ENCODE measurements at places on chromosomes 4 and X.

- DNase-seq: no peak
Measured at GRCh38 chr4:2059726-2060602, 837 bp downstream of the NAT8L start.

DNA sequence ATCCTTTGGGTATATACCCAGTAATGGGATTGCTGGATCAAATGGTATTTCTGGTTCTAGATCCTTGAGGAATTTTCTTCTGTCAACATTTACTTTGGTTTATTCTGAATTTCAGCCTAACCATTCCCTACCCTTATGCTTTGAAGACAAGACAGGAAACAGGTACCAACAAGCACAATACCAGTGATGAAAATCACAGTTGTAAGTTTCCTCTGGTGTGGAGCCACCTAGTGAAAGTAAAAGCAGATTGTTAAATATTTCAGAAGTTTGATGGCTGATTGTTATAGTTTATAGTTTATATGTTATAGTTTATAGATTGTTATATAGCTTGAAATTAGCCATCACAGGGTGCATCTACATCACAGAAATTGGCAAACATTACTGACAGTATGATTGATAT, 104.5 kb upstream of the AGA start:
- DNase-seq: no peak

- no peak for DNase-seq
Measured at GRCh38 chr4:13329340-13329850, 154.7 kb downstream of the RAB28 start.

DNA sequence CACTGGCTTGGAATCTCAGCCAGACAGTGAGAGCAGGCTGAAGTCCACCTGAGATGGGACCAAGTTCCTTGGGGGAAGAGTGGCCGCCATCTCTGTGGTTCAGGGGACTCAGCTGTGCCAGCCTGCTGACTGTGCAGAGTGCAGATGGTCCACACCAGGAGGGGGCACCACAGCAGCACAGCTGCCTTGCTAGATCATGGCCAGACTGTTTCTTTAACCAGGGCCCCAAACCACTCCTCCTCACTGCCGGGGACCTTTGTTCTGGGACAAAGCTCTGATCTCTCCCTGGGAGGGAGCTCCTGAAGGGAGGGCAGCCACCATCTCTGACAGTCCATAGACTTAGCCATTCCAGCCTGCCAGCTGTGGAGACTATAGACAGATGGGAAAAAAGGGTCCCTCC, 2189.6 kb downstream of the PCDH7 start:
- no peak for DNase-seq

- DNase-seq: no peak
Measured at GRCh38 chr4:36224972-36225903, 19.1 kb downstream of the ARAP2 start.

DNA sequence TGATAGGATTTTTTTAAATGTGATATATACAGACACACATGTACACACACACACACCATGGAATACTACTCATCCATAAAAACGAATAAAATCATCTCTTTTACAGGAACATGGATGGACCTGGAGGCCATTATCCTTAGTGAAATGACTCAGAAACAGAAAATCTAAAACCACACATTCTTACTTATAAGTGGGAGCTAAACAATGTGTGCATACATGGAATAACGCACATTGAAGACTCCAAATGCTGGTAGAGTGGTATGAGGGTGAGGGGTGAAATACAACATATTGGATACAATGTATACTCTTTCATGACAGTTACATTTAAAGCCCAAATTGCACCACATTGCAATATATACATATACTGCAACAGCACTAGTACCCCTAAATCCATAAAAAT, 120.2 kb upstream of the ADGRL3 start:
- no peak for DNase-seq

DNA sequence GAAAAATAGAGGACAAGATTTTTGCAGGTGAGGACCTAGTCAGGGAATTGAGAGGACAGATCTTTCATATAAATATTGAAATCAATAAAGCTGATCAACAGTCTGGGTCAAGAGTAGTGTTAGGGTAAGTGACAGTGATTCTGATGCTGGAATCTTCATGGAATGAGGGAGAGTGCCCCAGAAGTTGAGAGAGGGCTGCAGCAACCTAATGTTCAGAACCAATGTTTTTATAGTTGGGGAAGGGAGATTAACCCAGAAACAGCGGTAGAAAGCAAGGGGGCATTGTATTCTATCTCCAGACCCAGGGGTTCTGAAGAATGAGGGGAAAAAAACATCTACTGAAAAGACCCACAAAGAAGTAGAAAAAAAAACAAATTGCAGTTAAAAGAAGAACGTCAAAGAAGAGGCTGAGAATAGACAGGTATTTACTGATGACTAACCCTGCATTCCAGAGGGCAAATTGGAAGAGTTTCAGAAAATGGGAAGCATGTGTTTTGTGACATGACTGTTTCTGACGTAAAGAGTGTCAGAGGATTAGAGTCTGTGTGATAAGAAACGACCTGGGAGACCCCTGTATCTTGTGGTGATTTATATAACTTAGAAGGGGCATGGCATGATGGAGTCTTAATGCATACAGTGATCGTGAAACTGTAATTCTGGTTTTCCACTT, 819.6 kb upstream of the EPHA5 start:
- DNase-seq: no peak

DNA sequence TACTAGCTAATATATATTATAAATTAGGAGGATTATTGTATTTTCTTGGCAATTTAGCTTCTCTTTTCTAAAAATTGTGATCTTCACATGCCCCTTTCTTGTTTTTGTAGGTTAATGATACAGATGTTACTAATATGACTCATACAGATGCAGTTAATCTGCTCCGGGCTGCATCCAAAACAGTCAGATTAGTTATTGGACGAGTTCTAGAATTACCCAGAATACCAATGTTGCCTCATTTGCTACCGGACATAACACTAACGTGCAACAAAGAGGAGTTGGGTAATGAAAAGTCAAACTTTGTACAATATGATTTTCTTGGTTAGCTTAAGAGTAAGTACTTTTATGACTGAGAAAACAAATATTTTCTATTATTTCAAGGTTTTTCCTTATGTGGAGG, 74.1 kb downstream of the SLC10A6 start:
- DNase-seq: no peak

GRCh38 chr4:48943387-48943786, 36.8 kb upstream of the OCIAD2 start:
- no peak for DNase-seq

DNA sequence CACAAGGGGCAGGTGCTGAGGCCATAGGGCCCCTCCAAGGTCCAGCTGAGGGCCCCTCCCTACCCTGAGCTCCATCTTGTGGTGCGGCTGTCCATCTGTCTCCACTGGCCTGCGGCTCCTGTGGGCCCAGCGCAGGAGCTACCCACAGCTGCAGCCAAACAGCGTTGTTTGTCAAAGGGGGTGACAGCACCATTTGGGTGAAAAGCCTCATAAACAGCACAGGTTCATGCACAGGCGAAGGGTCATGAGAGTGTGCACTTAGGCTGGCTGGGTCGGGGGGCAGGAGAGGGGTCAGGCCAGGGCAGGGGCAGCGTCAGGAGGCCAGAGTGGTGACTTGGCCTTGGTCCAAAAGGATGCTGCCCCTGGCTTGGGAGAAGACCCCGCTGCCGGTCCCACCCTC, 32.3 kb downstream of the BLOC1S4 start:
- DNase-seq: no peak

- DNase-seq: no peak
Measured at GRCh38 chr4:29540439-29541102, 1179.6 kb upstream of the PCDH7 start.

- DNase-seq: no peak
Measured at GRCh38 chr4:143736861-143737260, 36.4 kb upstream of the FREM3 start.

GRCh38 chrX:285076-285677, 4.0 kb downstream of the PLCXD1 start:
- no peak for DNase-seq

DNA sequence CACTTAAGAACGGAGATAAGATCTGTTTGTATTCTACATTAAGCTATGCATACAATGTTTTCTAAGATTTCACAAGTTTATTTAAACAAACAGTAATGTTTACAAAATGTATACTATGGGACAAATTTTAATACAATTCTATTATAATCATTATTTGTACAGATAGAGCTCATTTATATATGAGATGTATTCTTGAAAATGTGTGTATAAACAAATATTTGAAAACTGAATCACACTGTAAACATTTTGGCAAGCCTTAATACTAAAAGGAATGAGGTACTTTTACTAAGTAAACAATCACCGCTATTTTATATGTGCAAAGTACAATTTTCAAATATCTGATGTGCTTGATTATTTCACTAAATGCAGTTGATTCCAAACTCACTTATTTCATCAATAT, 119.2 kb upstream of the MAB21L2 start:
- DNase-seq: no peak

DNA sequence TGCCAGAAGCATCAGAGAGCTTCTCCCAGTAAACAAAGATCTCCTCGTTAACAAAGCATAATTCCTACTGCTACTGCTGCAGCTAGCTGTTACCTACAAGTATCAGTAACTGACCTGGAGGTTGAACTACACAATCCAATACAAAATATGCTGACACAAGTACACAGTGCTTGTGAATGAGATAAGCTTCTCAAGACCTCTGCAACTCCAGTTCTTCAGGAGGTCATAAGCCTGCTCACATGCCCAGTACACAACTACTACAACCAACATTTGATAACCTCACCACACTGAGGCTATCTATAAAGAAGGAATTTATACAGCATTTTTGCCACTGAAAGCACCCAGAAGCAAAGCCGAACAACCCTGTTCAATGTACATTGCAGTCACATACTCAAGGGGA, 66.7 kb upstream of the SMARCAD1 start:
- DNase-seq: no peak
